GM03348 (cell line): ENCODE measurements at places on chromosomes 4 and X.

DNA sequence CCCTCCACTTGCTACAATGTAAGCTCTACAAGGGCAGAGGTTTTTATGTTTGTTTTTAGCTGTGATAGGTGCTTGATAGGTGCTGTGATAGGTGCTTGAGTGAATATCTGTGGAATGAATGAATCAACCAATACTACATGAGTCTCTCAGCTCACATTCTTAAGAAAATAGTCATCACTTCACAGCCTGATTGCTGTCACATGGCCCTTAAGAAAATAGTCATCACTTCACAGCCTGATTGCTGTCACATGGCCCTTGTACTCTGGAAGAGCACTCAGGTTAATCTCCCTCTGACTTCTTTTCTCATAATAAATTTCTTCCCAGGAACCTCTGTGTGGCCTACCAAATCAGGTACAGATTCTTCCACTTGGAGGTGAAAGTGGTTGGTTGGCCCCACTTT is 335.2 kb downstream of the TENM3 start:
- DNase-seq, result peak; percentile 24

GRCh38 chrX:129808158-129808828 is 28.5 kb downstream of the SASH3 start:
- no peak for DNase-seq

DNA sequence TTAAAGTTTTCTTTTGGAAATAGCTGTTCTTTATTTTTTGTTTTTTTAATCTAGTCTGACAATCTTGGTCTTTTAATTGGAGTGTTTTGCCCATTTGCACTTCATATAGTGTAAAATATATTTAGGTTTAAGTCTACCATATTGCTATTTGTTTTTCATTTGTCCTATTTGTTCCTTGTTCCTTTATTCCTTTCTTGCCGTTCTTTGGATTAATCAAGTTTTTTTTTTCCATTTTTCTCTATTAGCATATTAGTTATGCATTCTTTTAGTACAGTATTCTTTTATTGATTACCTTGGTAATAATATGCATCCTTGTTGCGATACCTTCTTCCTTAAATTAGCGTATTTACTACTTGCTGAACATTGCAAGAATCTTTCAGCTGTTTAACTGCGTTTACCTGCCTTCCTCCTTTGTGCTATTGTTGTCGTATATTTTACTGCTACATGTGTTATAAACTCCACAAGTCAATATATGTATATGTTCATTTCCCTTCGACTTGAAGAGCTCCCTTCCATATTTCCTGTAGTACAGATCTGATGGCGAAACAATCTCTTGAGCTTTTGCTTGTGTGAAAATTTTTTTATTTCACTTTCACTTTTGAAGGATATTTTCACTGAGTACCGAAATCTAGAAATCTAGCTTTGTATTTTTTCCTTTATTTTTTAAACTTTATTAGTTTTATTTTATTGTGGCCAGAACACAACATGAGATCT is 23.9 kb upstream of the RNF212 start:
- no peak for DNase-seq

DNA sequence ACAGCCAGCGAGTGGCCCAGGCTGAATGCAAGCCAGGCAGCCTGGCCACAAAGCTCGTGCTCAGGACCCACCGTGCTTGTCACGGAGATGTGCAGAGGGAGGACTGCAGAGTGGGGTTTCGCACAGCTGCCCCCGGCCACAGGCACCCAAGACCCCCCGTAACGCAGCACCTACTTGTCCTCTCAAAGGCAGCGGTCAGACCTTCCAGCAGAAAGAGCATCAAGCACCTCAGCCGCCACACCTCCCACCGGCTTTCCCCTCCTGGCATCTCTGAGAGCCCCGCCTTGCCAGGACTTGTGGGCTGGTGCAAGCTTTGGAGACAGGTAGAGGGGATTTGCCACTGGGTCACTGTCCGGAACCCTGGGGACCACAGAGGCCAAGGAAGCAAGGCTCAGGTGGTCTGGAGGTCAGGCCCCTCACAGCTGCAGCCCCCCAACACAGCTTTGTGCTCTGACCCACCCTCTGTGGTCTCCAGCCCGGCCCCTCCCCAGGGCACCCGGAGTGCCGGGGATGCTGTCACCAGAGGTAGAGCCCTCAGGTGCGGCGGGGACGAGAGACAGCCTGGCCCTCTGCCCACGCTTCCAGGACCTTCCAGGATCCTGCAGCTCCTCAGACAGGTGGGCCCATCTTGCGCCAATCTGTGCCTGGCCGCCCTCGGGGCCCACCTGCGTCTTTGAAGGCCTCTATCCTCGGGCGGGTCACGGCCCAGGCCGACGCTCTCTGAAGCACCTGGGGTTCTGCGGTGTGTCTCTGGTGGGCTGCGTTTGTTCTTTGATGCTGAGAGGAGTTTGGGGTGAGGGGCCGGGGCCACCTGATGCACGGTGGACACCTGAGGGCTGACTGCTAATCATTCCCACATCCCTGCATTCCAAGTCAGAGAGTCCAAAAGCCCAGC is 34.4 kb upstream of the HMX1 start:
- DNase-seq, result no peak

- no peak for DNase-seq
These were observed 30.2 kb downstream of the CLDN2 start for GRCh38 chrX:106950381-106950780.

DNA sequence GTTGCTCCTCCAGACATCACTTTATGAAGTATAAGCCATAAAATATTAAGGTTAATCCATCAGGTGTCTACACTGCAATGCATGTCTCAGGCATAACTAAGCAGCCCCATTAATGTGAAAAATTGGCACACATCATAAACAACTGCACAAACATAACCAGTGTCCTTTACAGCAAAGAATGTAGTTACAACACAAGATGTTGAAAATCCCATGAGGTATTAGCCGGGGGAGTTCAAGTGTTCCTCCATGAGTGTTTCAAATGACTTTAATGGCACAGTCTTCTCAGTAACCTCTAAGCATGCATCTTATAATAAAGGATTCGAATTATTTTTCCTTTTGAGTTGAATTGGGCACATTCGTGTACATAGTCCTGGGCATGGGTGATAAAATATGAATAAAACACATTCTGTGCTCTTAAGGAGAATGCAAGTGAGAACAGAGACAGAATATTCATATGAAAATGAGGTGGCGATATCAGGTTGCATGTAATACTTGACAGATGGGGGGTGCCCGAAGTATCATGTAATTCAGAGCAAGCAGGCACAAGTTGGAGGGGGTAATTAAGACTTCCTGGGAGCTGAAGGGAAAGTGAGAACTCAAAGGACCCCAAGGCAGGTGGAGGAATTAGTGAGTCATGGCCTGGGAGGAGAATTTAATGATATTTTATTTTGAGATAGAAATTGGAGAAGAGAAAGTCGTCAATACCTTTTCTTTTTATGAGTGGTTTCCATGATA is 18.2 kb upstream of the VCX2 start:
- no peak for DNase-seq

DNA sequence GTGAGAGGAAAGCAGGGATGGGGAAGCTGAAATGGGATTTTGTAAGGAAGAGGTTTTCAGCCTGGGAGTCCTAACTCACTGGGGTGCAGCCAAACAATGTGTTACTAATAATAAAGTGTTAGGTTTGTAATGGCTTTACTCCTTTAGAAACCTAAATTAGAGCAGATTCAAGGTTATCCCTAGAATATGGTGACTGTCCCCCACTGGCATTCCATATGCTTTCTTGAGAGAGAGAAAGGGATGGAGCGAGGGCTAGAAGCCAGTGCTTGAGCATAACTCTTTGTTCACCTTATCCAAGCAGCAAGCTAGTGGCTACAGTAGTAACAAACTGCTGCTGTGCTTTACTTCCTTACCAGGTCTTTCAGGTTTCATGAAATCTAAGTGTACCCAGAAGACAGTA is 249.1 kb upstream of the PGRMC2 start:
- DNase-seq, result no peak

- DNase-seq, result no peak
These were observed 52.0 kb downstream of the RTL9 start for GRCh38 chrX:110410603-110411002.

- DNase-seq, result no peak
These were observed 27.2 kb upstream of the SLC34A2 start for GRCh38 chr4:25628451-25628850.

DNA sequence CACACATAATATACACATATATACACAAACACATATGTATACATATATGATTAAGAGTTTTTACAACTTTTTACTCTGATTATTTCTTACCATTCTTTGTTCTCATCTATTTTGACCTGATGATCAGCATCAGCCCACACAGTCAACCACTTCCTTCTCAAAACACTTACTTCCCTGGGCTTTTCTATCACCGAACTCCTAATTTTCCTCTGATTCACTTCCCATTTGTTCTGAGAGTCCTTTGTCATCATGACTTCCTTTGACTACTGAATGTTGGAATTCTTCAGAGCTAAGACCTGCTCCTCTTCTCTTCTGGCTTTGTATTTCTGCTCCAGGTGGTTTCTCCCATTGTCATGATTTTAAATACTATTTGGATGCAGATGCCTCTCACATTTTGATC is 209.5 kb upstream of the AFF2 start:
- no peak for DNase-seq

DNA sequence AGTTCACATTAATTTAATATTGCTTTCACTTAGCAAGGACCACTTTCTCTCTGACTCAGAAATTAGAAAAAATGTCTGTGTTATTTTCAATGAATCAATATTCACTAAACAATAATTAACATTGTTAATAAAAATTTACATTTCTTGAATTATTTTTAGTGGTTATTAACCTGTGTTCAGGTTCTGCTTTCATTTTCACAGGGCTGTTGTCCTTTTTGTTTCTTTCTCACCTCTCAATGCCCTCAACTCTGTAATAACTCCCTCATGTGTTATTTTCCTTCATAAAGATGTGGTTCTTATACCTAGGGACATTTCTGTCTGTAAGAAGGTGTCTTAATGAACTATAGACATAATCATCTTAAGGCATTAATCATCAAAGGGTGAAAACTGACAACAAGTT is 43.1 kb upstream of the PRR27 start:
- no peak for DNase-seq

DNA sequence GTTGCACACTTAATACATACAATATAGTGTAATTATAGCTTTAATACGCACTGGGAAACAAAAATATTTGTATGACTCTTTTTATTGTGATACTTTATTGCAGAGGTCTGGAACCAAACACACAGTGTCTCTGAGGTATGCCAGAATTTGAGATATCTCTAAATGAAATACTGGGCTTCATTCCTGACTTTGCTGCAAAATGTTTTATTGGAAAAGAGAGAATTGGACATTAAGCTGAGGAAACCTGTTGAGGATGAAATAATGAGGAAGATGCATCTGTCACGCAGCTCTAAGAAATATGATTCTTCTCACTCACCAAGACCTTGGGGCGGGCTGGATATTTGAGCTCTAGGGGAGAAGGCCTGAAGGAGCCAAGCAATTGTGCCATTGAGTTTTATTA is 242.1 kb downstream of the CPE start:
- no peak for DNase-seq

- no peak for DNase-seq
These were observed 50.9 kb downstream of the NFKB1 start for GRCh38 chr4:102551958-102552565.

GRCh38 chr4:88511236-88511635 is 12.3 kb downstream of the PYURF start:
- no peak for DNase-seq

- DNase-seq, result no peak
These were observed 107.8 kb downstream of the AR start for GRCh38 chrX:67651437-67652142.

- peak; percentile 17 for DNase-seq
These were observed 31.2 kb downstream of the CCNI start for GRCh38 chr4:77044461-77045150.

DNA sequence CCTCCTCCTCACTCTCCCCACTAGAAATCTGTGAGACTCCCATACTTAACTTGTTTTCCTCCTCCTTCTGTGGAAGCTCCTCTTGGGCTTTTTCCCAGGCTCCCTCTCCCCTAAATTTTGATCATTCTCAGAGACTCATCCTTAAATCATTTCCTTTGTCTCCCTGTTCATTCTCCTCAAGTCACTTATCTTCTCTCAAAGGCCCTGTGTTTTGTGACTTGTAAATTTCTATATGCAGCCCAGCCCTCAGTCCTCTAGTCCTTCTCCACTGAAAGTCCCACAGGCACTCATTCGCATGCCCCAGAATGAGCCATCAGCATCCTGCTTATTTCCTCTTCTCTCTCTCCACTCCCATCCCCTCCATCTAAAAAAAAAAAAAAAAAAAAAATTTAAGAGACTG is 171.8 kb downstream of the SOWAHB start:
- DNase-seq, result no peak

GRCh38 chrX:154541896-154542722 is 4.5 kb downstream of the G6PD start:
- peak; percentile 80 for DNase-seq

GRCh38 chr4:156945532-156945931 is 26.1 kb downstream of the PDGFC start:
- DNase-seq, result no peak

GRCh38 chrX:23235051-23235450 is 99.6 kb upstream of the PTCHD1 start:
- no peak for DNase-seq

DNA sequence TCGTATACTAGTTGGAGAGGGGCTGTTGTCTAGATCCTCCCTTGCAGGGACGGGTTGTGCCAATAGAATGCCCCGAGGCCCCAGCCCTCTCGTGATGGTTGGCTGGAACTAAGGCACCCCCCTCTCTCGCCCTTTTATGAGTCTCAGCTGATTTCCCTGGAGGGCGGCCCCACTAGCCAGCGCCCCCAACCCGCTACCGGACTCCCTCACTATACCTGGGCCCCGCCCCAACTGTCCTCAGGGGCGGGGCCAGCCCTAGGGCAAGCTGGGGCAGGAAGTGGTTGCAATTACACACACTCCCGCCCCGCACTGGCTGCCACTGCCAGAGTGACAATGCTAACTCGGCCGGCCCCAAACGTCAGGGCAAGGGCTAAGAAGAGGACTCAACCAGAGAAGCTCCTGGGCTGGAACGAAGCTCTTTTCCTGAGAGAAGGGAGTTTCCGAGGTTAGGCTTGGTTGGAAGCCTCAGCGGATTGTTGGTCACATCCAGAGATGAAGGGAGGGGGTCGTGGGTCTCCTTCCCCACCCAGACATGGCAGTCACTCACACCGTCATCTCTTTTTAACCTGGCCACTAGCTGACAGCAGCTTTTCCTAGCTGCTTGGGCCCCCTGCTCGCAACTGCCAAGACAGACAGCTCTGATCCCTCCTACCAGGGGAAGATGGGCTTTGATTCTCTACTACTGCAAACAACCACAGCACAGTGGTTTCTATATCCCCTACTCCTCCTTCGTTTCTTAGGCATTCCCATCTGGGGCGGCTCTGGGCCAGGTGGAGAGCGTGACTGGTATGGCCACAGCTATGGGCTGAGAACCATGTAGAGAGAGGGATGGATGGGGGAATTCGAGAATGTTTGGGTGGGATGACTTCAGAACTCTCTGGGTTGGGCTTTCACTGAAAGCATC is 21.0 kb upstream of the BCORL1 start:
- DNase-seq, result no peak

DNA sequence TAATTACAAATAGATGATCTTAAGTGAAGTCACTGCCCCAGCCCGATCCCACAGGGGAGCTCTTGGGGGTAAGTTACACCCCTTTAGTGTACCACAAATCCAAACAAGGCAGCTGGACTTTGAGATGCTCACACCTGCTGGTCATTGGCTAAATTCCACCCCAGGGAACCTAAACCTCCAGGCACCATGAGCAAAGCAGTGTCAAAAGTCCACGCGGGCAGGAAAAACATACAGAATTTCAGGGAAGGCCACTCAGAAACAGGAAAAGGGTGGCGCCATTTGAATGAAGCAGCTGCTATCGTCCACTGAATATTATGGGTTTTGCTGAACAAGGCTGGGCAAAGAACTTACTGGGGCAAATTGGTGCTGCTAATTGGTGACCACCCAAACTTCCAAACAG is 30.9 kb downstream of the SUPT20HL1 start:
- no peak for DNase-seq
